Activated naive CD4-positive, alpha-beta T cell treated with anti-CD3 and anti-CD28 coated beads, Interleukin-2, amount 50 U/mL, for 72 hours (primary cell): ENCODE measurements at places on chromosomes 1 and 21.

GRCh38 chr1:20259646-20260045 lies 31.0 kb upstream of the VWA5B1 start:
- no peak for DNase-seq

DNA sequence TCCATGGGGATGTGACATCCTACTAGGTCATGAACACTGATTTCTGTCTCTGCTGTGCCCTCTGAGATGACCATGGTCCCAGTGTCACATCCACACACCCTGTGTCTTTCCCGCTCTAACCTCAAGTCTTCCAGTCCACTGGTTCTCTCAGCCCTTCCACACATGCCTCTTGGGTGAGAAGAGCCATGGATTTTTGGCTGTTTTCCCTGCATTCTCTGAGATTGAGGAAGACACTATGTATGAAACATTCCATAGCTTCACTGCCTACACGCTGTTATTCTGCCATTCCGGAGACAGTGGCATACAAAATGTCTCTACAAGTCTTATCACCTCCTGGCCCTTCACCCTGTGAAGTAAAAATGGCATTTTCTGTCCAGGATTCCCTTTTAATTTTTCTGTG lies 247.3 kb downstream of the BACH1 start:
- no peak for DNase-seq

DNA sequence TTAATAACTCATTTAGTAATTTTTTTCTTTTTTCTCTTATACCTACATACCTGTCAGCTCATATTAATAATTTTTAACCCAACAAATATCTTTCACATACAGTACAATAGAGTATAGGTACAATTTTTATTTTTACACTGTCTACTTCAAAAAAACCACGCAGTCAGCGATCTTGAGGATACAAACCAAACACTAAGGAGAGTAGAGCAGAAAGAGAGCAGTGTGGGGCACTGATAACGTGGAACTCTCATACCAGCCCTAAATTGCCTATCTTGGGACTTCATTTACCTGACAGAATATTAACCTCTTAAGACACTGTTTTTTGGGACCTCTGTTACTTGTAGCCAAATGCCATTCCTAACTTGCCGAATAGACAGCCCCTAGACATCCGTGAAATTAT lies 5.5 kb downstream of the TRMT1L start:
- DNase-seq: no peak

- DNase-seq: peak; percentile 73
These were observed 42.5 kb upstream of the TMEM125 start for GRCh38 chr1:43227143-43227764.

DNA sequence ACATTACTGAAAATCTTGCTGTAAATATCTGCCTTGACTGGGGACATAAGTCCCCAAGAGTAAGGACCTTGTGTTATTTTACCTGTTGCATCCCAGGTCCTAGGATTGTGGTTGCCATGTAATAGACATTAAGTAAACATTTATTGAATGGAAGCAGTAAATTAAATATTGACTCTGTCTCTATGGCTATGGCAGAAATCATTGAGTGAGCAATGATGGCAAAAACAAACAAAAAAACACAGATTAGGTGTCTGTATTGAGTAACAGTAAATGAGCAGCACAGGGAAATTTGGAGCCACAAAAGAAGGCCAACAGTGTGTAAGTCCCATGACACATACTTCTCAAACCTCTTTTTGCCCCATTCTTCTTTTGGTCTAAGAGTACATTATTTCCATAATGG lies 240.4 kb downstream of the NFIA start:
- DNase-seq: no peak

DNA sequence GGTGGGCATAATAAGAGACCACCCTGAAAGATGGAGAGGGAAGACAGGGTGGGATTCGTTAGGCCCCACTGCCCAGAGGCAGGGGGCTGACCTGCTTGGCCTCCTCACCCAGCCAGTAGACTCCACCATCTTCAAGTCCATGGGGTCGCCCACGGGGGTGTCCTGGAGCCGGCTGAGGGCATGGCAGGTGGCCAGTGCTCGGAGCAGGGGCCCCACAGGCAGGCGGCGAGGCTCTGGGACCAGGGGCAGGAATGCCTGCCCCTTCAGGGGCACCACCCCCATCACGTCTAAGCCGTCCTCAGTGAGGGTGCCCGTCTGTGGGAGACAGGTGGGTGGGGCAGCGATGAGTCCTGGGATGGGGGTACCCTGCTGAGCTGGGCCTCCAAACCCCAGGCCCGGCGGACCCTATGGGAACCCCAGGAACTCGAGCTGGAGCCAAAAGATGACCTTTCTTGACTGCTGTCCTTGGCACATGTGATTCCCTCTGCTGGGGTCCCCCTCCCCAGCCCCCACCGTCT lies 13.2 kb upstream of the MFAP2 start:
- no peak for DNase-seq

DNA sequence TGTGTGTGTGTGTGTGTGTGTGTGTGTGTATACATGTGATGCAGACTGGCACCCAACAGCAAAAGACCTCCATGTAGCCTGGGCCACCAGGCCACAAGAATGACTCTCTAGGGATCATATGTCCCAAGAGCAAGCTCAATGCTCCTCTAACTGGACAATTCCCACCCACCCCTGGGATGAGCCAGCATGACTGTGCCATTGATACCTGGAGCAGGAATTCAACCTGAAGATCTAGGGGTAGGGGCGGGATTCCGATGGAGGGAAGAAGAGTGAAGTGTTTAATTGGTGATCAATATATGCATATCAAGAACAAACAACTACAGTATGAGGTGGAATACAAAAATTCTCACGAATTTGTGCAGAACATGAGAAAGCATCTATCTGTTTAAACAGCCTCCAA lies 136.2 kb downstream of the PSMG1 start:
- no peak for DNase-seq

- no peak for DNase-seq
These were observed 712.1 kb downstream of the LTN1 start for GRCh38 chr21:28280611-28281010.

GRCh38 chr1:245872475-245872874 lies 634.6 kb downstream of the SMYD3 start:
- DNase-seq: no peak

- DNase-seq: no peak
These were observed 37.6 kb downstream of the TRIM11 start for GRCh38 chr1:228368801-228369607.

GRCh38 chr1:51768971-51769588 lies 109.4 kb downstream of the NRDC start:
- DNase-seq: no peak

DNA sequence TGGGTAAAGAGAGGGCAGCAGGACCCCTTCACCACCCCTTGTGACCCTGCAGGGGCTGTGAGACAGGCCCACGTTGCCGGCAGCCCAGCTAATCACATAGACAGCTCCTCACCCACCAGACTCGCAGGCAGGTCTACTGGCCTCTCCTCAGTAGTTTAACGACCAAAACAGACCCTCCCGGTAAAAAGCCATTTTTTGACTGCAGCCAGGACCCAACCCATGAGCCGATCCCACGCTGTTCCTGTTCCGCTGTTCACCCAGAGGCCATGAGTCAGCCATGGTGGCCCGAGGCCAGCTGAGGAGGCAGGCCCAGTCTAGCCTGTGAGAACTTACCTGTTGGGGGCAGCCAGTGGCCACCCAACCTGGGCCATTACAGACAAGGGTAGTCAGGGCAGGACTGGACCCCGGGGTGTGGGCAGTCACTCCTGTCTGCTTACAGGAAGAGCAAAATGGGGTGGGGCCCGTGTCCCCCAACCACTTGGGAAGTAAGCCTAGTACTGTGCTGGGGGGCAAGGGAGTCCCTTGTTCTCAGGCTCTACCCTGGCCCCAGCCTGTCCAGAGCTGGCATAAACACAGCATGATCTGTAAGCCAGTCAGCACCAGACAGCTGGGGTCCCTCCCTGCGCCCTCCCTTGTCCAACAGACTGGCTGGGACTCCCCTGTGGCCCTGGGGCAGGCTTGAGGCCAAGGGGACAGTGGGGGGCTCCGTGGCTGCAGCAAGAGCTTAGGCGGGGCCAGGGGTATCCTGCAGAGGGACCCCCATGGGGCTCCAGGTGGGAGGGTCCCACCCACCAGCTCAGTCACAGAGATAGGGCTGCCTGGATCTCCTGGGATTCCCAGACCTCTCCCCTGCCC lies 61.9 kb downstream of the WNT9A start:
- DNase-seq: peak; percentile 53

- no peak for DNase-seq
These were observed 172.2 kb upstream of the ETV3 start for GRCh38 chr1:157310401-157310800.

DNA sequence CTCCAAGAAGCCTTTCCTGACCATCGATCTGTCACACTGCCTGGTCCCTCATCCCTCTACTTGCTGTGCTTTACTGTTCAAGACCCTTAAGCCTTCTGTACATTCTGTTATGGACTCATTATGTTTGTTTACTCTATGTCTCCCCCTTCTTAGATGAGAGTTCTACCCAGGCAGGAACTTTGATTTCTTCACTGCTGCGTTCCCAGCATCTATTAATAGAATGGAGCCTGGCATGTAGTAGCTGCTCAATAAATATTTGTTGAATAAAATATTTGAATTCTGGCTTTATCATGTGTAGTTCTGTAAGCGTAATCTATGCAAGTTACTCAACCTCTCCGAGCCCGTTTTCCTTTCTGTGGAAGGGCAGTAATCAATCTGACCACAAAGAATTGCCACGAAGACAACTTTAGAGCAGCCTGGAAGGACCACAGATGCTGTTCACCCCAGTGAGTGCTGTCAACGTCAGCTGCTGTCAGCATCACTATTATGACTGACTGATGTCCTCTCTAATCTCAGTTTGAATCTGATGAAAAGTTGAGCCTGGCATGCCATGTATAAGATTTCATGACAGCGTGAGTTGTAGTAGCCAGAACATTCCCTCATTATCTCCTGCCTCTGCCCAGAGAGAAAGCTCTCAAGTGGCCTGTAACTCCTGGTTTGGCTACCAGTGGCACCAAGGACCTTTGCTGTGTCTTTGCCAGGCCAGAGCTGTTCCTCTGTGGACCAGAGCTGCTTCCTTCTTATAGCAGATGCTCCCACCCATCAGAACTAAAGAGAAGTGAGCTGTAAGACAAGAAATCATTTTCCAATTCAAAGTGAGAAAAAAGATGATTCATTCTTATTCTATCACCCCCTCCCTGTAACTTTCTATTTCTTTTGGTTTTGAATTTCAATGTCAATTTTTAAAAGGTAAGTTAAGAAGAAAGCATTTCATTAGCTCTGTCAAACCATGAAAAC lies 94.5 kb downstream of the PRDM2 start:
- no peak for DNase-seq

DNA sequence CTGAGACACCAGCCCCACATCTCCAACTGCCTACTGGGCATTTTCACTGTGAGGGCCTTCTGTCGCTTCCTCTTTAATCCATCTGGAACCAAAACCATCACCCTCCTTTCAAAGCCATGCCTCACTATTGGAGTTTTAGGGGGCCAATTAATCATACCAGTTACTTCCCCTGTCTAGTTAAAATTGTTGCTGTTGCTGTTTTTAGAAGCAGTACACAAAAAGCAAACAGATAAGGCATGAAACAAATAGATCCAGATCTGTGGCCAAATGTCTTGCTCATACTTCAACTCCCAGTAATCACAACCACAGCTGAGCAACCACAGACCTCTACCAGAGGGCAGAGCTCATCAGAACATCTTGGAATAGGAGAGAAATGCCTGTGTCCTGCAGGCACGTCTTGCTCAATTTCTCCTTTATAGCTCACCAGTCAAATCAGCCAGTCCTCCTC lies 133.8 kb upstream of the C1orf105 start:
- DNase-seq: no peak

DNA sequence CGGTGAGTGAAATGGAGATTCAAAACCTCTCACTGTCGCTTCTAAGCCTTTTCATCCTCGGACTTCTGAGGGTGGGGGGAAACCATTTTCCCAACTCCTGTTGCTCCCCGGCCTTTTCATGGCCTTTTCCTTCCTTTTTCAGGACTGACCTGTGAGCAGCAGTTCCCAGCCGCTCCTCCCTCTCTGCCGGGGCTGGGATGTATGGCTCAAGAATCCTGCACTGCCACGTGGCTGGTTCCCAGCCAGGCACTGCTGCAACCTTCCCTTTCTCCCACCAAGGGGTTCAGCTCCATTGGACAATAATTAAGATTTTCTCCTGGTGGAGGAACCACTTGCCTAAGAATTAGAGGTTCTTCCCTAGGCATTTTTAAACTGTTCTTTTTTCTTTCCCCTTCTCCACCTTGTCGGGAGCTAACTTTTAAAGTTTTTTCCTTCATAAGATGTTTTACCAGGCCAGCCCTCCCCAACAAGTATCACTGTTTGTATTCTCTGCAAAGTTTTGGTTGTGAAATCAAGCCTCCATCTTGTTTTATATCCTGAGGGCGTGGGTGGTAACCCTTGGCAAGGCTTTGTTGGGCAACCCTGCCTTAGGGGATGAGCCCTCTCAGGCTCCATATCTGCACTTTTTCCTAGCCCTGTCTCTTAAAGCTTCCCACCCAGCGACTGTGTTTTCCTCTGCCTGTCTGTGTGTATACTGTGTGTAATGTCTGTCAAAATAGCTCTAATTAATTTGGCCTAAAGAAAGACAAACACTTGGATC lies 1166.6 kb upstream of the ADGRL2 start:
- no peak for DNase-seq
